ENCODE measurements at places on chromosomes 12 and 14.
A peak's percentile ranks its signal among the peaks of the same experiment; 100 is the strongest.

DNA sequence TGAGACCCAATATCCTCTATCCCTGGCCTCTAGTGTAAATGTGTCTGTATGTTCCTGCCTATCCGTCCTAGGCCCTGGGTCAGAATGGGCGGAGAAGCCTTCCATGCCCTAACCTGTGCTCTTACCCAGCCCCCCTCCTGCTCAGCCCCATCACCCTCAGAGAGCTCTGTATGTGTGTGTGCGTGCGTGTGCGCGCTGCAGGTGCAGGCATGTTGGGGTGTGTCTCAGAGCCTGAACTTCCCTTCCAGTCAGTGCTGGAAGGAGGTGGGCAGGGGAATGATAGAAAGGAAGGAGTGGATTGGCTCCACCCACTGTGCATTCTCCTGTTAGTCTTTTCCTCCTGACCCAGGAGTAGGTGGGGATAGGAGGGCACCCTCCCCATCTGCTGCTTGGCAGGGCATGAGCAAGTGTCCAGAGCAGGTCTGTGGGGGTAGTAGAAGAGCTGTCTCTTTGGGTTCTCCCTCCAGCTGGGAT is 7.2 kb downstream of the NAB2 start:
- DNase-seq: no peak

GRCh38 chr14:52268279-52269061 is 972 bp downstream of the PTGDR start:
- no peak for DNase-seq

DNA sequence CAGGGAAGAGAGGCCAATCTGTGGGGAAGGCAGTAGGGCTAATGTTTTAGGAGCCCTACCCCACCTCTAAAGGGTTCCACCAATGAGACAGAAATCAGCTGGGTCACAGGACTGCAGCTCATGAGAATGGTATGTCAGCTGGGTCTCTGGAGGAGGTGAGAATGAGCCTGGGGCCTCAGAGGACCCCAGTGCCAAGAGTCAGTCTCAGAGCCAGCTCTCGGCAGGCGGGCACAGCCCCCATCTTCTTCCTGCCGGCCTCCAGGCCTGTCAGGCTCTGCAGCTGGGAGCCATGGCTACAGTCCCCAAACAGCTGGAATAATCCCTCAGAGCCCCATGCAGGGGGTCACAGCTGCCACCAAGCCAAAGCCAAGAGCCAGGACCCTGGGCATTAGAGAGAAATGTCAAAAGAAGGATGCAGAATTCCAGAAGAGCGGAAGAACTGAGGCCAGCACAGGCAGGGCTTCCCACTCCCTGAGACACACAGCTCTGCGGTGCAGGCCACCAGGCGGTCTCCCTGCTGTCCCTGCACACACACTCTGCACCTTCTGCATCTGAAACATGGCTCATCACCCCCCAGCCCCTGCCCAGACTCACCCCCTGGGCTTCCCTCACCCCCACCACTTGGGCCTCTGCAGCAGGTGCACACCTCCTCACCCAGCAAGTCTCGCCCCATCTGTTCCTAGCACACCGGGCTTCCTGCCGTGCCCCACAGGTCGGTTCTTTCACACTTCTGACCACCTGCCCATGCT is 26.0 kb downstream of the ITPK1 start:
- no peak for DNase-seq

DNA sequence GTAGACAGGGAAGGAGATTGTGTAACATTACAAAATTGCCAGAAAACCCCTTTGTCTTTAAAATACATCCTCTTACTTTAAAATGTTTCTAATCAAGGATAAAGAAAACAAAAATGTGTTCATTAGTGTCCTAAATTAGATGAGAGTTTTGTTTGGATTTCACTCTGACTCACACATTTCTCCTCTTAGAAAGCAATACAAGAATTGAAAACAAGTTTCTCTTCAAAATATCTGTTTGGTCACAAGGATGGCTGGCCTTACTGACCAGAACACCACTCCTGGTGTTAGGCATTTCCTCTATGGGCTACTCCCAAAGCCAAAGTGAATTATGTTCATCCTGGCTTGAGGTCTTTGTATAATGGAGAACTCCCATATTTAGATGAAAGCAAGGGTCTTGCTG is 6.4 kb downstream of the GUCY2C start:
- DNase-seq: no peak

DNA sequence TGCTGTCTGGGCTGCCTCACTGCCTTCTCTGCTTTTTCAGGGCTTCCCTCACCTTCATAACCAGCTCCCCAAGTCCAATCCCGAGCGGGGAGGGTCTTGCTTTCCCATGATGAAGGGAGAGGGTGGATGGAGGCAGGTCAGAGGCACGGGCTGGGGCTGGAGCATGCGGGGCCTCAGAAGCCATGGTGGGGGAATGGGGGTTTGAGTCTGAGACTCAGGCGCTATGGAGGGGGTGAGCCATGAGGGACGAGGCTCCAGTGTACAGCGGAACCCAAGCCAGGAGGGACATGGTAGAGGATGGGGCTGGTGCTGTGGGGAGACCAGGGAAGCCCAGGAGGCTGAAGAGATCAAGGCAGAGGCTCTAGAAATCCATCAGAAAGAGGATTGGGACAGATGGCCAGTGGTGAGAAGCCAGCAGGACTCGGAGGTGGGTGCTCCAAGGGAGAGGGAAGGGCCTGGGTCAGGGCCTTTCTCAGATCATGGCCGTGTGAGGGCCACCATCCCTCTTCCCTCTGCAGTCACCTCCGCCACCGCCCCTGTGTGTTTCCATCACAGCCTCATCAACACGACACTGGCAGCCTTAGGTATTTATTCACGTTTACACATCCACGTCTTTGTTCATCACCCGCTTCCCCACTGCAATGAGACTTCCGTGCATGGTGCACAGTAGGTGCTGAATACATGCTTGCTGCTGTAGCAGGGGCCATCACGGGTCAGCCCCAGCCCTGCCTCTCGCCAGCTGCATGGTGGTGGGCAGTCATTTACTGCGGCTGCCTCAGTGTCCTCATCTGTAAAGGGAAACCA is 144.7 kb downstream of the ADGRD1 start:
- no peak for DNase-seq

DNA sequence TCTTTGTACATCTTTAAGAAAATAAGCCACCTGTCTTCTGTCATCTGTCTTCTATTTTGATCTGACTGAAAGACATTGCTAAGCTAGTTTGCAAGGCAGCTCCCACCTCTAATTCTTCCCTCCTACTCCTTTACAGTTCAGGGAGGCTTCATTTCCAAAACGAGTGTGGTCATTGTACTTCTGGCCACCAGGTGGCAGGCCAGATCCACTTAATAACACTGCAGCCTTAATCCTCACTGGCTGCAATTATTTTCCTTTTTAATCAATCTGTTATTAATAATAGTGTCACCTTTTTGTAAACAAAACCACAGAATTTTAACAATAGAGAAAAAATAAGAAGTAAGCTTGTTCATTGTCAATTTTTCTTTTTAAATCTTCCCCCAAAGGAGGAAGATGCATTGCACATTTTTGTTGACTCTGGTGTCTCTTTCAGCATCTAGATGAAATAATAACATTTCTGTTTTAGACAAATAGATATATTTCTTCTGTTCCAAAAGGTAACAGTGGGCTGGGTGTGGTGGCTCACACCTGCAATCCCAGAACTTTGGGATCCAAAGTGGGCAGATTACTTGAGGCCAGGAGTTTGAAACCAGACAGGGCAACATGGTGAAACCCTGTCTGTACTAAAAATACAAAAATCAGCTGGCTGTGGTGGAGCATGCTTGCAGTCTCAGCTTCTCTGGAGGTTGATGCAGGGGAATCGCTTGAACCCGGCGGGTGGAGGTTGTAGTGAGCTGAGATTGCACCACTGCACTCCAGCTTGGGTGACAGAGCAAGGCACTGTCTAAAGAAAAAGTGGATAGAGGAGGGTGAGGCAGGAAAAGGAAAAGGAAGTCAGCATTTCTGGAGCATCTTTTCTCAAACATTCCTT is 23.3 kb downstream of the GABARAPL1 start:
- DNase-seq: no peak

- DNase-seq: no peak
Observed at GRCh38 chr12:14628771-14629170, 61.1 kb upstream of the PLBD1 start.

DNA sequence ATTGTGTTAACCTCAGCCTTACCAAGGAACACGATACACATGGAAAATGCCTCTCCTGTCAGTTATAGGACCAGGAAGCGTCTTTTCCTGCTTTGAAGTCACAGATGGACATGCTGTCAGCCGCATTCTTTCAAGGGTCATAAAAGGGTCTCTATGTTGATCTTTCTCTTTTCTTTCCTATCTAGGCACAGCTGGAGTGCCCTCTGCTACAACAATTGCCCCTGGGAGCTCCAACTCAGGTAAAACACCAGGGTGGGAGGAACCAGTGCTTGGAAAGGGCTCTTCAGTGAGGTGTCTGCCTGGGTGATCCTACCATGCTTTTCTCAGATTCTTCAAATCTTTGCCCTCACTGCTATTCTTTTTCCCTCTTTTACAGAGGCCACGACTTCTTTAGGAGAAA is 157.4 kb upstream of the CNTN1 start:
- no peak for DNase-seq

GRCh38 chr12:76927170-76927784 is 48.5 kb upstream of the CSRP2 start:
- peak; percentile 14 for DNase-seq

DNA sequence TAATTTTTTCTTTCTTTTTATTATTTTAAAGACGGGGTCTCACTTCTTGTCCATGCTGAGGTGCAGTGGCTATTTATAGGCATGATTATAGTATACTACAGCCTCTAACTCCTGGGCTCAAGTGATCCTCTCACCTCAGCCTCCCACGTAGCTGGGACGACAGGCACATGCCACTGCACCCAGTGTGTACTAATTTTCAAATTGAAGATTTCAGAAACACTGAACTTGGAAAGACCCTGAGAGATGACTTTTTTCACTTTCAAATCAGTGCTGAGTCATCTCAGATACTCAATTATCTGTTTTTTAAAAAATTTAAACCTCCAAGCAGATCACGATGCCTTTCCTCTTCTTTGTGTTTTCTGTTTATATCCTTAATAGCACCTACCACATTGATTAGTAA is 53.7 kb upstream of the COCH start:
- no peak for DNase-seq

DNA sequence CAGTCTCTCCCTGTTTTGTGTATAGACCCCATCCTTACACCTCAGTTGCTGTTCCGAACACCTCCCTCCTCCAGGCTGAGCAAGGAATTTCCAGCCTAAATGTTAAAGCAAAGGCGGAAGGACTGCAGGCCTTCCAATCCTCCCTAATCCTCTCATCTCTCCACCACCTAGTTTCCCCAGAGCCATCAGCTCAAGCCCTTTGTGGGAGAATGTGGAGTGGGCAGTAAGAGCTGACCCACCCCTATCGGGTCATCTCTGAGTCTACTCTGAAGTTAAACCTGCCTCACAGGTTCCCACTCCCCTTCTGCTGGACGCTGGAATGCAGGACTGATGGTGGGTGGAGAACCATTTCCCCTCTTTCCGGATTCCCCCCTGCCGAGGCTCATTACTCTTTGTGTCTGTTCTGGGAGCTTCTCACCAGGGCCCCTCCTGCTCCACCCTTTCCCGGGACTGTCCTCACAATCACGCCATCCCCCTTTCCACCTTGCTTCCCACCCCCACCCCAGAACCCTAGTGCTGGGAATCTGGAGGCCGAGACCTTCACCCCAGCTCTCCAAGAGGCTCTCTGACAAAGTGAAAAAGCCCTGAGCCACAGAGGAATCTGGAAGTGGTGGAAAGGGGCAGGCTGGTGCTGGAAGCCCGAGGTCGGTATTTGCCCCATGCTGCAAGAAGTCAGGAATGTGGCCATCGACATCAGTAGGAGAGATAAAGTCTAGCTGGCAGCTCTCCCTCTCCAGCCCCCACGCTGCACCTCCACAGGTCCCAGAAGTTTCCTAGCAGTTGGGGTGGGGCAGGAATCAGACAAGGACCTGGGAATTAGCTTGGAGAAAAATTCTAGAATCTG is 3.3 kb upstream of the KRT18 start:
- no peak for DNase-seq

DNA sequence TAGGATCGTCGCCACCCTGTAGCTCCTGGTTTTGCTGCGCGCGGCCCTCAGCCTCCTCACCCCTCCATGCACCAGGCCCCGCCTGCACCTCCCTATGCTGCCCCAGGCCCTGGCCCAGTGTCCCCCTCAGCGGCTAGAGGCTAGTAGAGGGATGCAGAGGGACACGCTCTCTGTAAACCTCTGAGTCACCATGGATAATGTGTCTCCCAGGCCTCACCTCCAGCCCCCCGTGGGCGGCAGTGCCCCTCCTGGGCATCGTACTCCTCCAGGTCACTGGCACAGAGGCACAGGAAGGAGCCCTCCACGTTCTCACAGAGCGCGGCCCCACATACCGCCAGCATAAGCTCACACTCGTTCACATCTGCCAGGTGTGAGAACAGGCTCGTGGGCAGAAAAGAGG is 12.3 kb downstream of the ISCA2 start:
- peak; percentile 5 for DNase-seq

GRCh38 chr12:132129007-132129406 is 15.1 kb downstream of the DDX51 start:
- no peak for DNase-seq

GRCh38 chr14:93742761-93743160 is 45.5 kb downstream of the PRIMA1 start:
- no peak for DNase-seq

GRCh38 chr14:70534904-70535303 is at the start of gene ADAM20:
ADAM20 (minus strand) TSS chr14:70535004; CDS start chr14:70524757, 10,247 bp downstream.
- no peak for DNase-seq

GRCh38 chr14:85619851-85620250 is 89.9 kb downstream of the FLRT2 start:
- DNase-seq: no peak

DNA sequence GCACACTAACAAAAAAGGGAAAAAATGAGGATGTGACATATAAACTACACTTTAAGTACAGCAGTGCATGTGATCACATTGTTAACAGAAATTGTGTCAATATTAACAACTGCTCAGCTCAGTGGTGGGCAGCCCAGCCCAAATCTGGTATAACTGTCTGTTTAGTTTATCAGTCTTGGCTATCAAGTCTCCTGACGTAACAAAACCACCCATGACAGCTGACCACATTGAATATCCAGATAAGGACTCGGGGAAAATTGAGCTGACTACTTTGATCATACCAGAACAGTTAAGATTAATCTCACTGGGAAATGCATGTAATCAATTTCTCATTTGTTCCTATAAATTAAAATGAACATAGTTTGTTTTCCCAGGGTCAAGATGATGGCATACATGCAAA is 396.6 kb downstream of the SNAPC1 start:
- DNase-seq: no peak

GRCh38 chr12:53750812-53751335 is 905 bp downstream of the CISTR start:
- peak; percentile 46 for DNase-seq

- DNase-seq: no peak
Observed at GRCh38 chr14:89013698-89014568, 189.5 kb downstream of the TTC8 start.

Measured in GM12892 (cell line).